Ascending aorta (tissue), 2 donors: ENCODE measurements at places on chromosomes 2 and 18. TPM values are rescaled to one million over a fixed set of nuclear protein-coding genes. Genes with fewer than 3 reads are reported as not detected.

RIOK3 gene
- 9.3 TPM for total RNA-seq

- no peak for DNase-seq
Observed at GRCh38 chr2:188294352-188294926, 2.8 kb downstream of the GULP1 start.

DNA sequence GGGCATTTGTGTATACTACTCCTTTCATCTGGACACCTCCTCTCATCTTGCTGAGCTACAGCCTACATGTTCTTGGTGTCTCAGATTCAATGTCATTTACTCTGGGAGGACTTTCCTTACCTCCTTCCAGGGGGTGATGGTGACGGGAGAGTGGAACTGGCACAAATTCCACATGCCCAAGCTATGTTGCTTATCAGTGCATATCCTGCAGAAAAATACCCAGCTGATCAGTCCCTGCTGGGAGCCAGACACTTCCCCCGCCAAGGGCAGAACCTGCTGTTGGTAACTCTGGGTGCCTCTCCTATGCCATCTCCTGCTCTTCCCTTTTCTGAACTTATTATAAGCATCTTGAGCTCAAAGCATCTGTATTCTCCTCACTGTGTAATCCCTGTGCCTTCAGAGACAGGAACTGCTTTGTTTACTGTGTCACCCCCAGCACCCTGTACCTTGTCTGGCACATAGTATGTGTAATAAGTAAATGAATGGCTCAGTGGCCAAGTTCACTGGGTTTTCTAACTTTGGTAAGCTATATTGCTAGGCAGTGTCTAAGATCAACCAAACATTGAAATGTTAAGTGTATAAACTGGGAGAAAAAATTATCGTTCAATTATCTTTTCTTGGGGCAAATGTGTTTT, 87.7 kb upstream of the LPIN2 start:
- no peak for DNase-seq

DNA sequence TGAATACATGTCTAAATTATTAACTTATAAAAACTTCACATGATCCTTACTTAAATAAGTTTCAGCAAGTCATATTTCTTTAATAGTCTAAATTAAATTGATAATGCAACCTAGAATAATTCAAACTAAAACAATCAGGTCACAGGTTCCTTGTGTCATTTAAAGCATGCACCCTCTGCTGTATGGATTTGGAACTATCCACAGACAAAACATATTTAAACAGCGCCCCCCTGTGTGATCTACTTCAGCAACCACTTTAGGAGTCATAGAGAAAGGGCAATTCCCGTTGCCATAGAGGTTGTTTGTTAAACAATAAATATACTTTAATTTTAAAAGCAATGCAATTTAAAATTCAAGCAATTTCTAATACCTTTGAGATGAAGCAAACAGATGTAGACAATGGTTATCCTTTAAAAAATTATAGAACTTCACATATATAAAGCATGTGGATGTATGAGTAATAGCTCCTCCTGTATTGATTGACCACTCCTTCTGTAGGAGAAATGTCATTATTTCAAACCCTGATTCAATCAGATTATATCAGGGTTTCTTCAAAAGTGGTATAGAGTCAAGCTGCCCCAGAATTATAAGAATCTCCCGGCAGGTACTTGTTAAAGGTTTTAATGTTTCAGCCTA, 21.2 kb downstream of the GRB14 start:
- DNase-seq, result no peak

DNA sequence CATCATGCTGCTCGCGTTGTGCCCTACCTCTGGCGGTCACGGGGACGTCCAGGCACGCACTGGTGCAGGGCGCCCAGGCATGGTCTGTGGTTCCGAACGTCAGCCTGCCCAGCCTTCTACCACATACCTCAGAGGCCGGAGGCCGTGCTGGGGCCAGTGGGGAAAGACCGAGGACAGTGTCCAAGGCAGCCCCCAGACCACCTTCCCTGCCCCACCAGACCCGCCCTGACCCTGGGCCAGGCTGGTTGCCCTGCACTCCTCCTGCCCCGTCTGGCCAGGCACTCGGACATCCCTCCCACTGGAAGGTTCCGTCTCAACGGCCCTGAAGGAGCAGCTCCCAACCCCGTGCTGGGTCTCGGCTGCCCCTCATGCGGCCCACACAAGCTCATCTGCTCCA, 32.8 kb downstream of the SLC66A2 start:
- DNase-seq, result peak; percentile 50

DNA sequence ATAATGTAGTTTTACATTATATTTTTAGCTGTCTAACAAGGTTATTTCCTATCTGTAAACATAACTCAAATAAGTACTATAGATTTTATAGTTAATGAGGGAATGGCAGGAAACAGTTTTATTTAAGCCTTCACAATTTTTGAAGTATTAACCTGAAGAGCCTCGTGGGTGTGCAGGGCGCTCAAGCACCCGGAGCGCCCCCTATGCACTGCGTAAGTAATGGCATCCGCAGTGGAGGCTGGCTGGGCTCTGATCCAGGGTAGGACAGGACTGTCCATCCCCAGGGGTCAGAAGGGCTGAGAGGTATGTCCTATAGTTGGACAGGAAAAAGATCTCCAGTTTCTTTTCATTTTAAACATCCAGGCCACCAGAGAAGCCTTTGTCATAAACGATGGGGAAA, 8.2 kb upstream of the GBX2 start:
- DNase-seq, result no peak

GRCh38 chr2:30688956-30689401, 118.3 kb downstream of the CAPN13 start:
- DNase-seq, result no peak

LRATD1 gene
- total RNA-seq, result 5.7 TPM

FARSB gene
- 4.4 TPM for total RNA-seq

CAPN14 gene
- total RNA-seq, result not detected
